ENCODE measurements at places on chromosomes 2 and 18.
A peak's percentile ranks its signal among the peaks of the same experiment; 100 is the strongest.

GRCh38 chr2:208222351-208222750 lies 32.5 kb downstream of the IDH1 start:
- no peak for DNase-seq

- DNase-seq, result no peak
These were observed 466.0 kb downstream of the PTH2R start for GRCh38 chr2:208872591-208872990.

GRCh38 chr2:20916604-20917286 lies 93.8 kb upstream of the LDAH start:
- DNase-seq, result no peak

DNA sequence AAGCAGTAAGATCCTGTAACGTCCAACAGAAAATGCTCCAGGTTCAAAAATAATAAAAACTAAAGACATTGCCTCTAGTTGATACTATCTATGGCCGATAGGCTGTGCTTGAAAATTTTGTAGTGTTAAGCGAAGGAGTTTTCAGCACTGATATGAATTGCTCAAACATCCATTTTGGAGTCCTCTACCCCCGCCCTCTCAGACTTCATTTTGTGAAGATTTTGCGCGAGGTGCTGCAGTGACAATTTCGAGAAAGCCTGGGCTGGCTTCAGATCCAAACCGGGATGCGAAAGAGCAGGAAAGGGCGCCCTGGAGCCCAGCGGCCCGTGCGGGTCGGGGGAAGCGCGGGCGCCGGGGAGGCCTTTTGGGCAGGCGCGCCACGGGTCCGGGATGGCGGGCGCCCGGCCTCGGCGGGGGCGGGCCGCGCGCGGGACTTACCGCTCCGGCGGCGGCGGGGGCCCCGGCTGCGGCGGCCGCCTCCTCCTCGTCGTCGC lies 1.8 kb downstream of the SP3 start:
- peak; percentile 79 for DNase-seq

GRCh38 chr18:6088432-6088831 lies 193.1 kb upstream of the TMEM200C start:
- DNase-seq, result no peak

DNA sequence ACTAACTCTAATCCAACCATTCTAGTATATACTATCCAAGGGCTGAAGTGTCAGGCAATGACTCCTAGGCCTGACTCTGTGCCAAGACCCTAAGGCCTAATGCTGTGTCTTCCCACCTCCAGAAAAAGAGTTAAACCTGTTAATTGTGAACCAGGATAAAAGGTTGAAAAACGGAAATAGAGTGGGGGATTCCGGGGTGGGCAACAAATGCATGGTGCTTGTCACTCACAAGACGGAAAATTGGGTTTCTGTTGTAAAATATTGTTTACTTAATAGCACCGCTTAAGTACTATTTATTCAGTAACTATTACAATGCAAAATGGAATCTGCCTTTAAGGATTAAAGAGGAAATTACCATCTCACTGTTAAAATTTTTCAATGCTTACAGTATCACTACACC lies 3.2 kb downstream of the STK17B start:
- DNase-seq, result no peak

DNA sequence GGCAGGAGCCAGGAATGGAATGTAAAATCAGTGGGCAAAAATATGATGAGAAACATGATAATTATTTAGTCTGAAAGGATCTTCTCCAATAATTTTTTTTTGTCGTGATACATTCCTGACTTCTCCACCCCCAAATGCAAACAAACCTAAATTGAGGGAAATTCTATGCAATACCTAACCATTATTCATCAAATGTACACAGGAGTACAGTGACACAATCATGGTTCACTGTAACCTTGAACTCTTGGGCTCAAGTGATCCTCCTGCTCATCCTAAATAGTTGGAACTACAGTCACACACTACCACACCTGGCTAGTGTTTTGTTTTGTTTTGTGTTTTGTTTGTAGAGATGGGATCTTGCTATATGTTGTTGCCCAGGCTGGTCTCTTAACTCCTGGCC lies 46.5 kb downstream of the RAB10 start:
- no peak for DNase-seq

DNA sequence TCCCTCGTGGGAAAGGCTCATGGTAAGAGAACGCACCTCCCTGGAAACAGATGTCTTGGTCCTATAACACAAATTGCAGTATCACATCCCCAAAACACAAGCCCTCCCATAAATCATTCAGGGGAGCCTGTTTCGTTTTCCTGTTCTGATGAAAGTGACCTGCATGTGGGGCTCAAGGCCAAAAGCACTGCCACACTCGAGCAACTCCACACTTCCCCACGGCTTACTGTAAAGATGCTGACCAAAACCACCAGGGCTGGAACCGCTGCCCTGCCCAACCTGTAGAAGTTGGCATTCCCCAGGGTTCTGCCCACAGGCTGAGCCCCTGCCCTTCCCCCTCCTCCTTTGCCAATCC lies 139.7 kb downstream of the BCL11A start:
- peak; percentile 18 for DNase-seq

DNA sequence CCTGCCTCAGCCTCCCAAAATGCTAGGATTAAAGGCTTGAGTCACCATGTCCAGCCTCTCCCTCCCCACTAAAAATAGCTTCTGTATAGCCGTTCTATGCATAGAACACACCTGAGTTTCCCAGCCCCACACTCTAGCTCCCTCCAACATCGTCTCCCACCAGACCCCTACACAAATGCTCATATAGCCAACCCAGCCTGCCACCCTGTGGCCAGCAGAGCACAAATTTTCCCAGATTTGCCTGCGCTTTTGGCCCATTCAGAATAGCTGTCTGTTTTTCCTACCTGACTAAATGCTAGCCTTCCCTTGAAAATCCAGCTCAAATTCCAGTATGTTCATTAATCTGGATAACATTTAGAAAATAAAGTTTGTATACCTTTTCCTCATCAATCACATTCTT lies 22.8 kb downstream of the TRABD2A start:
- DNase-seq, result no peak

DNA sequence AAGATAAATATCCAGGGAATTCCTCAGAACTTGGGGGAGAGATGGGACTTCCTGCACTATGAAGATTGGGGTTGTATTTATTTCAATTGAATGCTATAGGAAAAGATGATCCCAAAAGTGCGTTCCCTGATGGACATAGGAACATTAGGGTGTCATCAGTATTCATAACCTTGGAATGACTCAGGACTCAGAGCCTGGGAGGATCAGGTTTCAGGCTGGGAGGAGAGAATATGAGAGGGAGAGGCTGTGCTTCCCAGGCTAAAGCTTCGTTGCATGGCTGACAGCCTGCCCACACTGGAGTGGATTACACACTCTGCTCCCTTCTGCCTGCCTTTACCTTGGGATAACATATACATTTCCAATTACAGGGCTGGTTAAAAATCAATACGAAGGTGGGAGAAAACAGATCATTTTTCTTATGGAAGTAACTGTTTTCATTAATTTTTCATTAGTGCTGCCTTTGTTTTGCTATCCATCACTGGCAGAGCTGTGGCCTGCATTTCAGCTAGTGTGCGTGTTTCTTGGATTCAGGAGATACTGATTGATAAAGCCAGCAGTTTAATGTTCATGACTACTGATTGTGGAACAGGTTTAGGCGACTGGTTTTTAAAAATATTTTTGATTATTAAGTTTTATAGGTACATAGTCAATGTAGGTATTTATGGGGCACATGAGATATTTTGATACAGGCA lies 118.7 kb downstream of the KCTD1 start:
- DNase-seq, result no peak

- no peak for DNase-seq
These were observed 233.3 kb downstream of the LDLRAD4 start for GRCh38 chr18:13451661-13452387.

DNA sequence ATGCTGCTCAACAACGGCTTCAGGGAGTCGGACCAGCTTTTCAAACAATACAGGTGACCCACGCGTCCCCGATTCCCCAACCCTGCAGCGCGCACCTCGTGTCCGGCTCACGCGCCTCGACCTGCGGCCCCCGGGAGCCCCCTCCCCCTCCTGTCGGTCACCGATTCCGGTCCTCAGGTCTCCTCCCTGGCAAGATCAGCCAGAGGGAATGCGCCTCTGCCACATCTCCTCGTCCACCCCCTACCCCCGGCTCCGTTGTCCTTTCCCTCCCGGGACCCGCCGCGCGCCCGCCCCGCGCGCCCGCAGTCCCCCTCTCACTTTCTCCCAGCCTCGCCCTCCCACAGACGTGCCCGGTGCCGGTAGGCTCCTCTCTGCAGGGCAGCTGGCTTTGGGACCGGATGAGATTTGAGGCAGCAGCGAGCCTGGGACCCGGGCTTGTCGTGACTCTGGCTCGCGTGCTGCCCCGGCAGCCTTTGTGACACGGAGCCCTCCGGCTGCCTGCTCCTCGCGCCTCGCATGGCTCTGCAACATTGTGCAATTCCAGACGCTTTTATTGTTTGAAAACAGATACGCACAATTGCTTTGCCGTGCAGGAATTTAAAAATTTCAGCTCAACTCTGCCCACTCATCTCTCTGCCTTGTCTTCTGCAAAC lies 558 bp downstream of the TTC39C start:
- DNase-seq, result peak; percentile 34

DNA sequence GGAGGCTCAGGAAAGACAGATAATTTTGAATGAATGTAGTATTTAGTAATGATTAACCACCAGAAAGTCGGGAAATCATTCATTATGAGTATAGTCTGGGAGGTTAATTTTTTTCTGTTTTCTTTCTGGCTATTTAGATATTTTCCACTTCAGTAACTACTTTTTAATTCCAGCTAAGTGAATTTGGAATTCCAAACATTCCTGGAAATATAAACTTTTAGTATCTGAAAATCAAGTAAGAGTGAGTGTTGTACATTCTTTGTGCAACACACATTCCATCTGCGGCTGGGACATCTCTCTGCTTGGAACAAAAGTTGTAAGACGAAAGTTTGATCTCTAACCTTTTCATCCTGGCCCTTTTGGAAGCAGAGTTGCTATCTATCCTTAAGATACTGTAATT lies 275.7 kb upstream of the SPRED2 start:
- no peak for DNase-seq

GRCh38 chr18:25147877-25148488 lies 204.0 kb downstream of the ZNF521 start:
- DNase-seq, result no peak

- no peak for DNase-seq
These were observed 75.3 kb downstream of the LRRFIP1 start for GRCh38 chr2:237702441-237703391.

DNA sequence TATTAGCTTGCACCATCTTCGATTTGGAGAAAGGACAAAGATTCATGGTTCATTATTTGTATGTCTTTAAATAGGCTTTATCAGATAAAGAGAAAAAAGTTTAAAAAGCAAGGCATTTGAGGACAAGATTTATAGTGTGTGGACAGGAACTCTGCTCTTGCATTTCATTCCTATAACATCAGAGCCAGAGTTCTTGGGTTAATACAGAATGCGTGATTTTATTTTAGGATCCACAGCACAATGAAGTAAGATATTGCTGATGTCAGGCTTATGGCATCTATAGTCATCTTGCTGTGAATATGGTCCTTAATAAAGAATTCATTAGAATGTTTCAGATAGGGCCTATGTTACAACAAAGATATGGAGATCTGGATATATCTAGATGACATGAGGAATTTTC lies 19.7 kb downstream of the RASGRP3 start:
- DNase-seq, result no peak

DNA sequence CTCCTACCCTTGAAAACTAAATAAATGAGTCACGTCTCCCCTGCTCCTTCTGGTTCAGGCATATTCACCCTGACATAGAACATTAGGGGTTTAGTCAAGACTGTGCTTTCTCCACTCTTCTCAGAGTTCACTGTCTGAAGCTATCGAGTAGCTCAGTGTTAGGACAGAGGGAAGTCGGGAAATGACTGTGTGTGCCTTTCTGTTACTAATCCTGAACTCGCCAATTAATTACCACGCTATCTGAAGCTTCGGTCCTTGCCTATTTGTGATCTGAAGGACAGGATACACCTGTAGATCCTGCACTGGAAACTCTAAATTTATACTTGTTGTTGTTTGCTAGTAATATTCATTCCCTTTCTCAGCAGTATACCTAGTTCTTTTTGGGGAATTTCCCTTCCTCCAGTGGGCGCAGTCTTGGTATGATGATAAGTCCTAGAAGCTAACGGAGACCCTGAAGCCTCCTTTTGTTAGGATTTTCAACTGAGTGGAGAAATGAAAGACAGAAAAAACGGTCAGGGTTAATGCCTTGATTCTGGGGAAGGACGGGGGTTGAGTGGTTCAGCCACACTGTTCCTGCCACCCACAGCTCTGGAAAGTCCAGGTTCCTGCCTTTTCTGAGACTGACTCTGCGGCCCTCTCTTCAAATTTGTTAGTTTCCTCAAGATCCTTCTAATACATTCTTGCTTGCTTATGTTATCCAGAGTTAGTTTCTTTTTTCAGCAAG lies 218.0 kb downstream of the DLGAP1 start:
- no peak for DNase-seq

- no peak for DNase-seq
These were observed 62.5 kb upstream of the LGALSL start for GRCh38 chr2:64391424-64391823.

GRCh38 chr2:222313816-222314215 lies 15.0 kb upstream of the PAX3 start:
- no peak for DNase-seq

- no peak for DNase-seq
These were observed 18.2 kb upstream of the CCBE1 start for GRCh38 chr18:59715445-59715844.

GRCh38 chr18:57051657-57052044 lies 95.2 kb upstream of the BOD1L2 start:
- no peak for DNase-seq

GRCh38 chr2:231168460-231169139 lies 29.8 kb upstream of the ARMC9 start:
- no peak for DNase-seq

GRCh38 chr2:62143696-62144095 lies 52.2 kb upstream of the B3GNT2 start:
- no peak for DNase-seq

GRCh38 chr2:112168422-112169124 lies 30.4 kb downstream of the FBLN7 start:
- no peak for DNase-seq

- DNase-seq, result no peak
These were observed 12.8 kb downstream of the NOSTRIN start for GRCh38 chr2:168814939-168815907.

DNA sequence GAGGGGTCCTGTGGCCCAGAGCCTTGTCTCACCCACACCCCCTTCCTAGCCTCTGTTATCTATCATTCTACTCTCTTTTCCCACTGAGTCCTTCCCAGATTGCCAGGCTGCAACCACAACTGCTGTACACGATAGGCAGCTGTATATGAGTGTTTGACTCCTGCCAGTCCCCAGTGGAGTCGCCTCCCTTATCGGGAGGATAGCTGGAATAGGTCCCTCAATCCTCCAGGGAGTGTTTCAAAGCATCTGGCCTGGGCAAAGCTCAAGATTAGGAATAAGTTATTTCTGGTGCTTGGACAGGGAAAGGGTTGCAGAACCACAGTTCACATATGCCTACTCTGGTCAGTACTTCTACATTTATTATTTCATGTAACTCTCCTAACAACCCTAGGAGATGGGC lies 4.8 kb downstream of the MSGN1 start:
- DNase-seq, result no peak

GRCh38 chr2:146267093-146267492 lies 1577.7 kb upstream of the ACVR2A start:
- DNase-seq, result no peak

- DNase-seq, result no peak
These were observed 898.9 kb downstream of the CPS1 start for GRCh38 chr2:211455216-211455841.

- no peak for DNase-seq
These were observed 6.6 kb downstream of the ATOH8 start for GRCh38 chr2:85760371-85760770.

Data from memory B cell (primary cell).